ENCODE measurements at places on chromosomes 16 and 17. TPM values are rescaled to one million over a fixed set of nuclear protein-coding genes. Genes with fewer than 3 reads are reported as not detected.
A peak's percentile ranks its signal among the peaks of the same experiment; 100 is the strongest.

- no peaks in the 10 kb centered on the region for H3K4me1 ChIP-seq
- no peak for DNase-seq
- H3K27me3 ChIP-seq, result no peaks in the 10 kb centered on the region
- no peak overlapping the region for H3K27ac ChIP-seq
Observed at GRCh38 chr16:48517493-48517892, 92.5 kb downstream of the N4BP1 start.

DNA sequence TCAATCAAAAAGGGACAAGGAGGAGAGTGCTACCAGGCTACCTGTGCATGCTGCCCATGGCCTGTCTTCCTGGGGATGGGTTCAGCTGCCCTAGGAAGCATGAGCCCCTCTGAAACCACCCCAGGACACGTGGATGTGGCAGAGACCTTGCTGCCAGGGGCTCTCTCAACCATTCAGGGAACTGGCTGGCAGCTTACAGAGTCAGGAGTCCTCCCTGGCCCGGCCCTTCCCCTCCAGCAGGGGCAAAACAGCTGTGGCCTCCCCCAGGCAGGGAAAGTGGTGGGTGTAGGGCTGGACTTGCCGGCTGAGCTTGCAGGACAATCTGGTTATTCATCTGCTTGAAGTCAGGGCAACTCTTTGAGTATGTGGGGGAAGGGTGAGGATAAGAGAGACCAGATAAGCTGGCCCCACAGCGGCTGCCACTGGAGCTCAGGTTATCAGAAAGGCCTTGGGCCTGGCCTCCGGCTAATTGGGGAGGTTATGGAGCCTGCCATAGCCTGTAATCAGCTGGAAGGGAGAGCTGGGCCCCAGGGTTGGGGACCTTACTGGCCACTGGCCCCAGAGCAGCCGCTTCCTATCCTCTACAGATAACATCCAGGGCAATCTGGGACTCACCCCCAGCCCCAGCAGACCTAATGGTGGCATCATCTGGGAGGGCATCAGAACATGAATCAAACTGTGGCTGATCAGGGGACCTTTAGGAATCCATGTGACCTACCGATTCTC, 5.6 kb upstream of the TBX2 start:
- no peaks in the 10 kb centered on the region for H3K36me3 ChIP-seq
- H3K4me1 ChIP-seq, result peaks cover 21% of the 10 kb centered on the region
- no peak overlapping the region for H3K4me3 ChIP-seq
- H3K27ac ChIP-seq, result no peak overlapping the region
- H3K27me3 ChIP-seq, result peaks cover 8% of the 10 kb centered on the region
- no peak for DNase-seq

DNA sequence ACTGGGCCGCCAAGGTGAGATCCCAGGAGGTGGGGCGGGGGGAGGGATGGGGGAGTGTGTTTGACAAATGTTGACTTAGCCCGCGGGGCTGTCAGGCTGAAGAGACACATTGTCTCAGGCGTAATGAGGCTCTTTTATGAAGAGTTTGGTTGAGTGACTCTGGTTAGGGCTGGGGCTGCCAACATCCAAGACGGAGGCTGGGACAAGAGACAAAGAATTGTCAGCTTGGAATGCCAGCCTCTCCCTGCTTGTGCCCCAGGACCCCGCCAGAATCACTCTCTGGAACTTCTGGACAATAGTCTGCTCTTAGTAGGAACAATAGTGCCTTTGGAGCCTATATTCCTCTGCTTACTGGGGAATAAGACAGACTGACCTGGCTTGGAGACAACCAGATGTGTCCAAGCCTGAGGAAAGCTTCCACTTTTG, 24.0 kb downstream of the PCTP start:
- H3K36me3 ChIP-seq, result peaks cover 7% of the 10 kb centered on the region
- DNase-seq, result no peak
- no peak overlapping the region for H3K4me3 ChIP-seq
- no peaks in the 10 kb centered on the region for H3K27me3 ChIP-seq
- no peak overlapping the region for H3K27ac ChIP-seq

DNA sequence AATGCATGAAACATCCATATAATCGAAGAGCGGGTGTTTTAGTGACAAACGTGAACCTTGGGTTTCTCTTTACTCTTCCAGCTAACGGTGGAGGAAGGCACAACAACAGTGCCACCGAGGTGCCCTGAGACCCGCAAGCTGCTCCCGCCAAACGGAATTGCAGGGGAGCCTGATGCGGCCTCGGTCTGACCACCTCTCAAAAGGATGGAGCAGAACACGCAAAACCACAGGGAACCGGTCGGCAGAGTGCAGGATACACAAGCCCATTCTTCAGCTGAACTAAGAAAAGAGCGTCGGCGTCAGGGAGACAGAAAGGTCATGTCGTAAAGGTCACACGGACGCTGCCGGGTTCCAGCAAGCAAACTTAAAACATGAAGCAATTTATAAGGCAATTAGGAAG, 109.5 kb upstream of the ZNF750 start:
- H3K27me3 ChIP-seq, result no peaks in the 10 kb centered on the region
- H3K27ac ChIP-seq, result no peak overlapping the region
- H3K4me3 ChIP-seq, result no peak overlapping the region
- peaks cover 3% of the 10 kb centered on the region for H3K36me3 ChIP-seq

DNA sequence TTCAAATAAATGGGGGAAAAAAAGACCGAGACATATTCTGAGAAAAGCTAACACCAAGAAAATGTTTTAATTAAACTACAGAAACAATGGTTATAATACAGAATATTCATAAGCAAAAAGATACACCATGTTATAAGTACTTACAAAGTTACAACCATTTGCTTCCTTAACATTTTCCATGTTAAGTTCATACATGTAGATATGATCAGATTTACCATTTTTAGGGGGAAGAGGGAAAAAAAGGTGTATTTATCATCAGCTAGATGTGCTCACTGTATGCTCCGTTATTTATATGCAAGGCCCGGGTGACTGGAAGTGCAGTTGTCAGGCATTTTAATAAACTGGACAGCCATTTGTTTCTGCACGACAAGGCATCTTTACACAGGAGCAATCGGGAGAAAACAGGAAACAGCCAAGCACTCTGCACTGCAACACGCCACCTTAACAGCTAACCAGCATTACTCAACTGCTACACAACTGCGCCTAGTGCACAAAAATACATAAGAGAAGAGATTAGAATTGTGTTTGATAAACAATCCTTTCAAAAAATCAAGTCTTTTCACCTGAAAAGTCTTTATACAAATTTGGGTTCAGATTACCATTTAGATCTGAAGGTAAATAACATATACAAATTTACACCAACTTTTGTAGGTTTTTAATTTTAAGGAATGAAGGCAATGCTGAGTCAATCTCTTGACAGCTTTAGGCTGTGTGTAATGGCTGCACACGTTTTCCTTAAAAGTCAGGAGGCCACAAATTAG, 2.9 kb downstream of the SRSF2 start:
- peak overlapping the region; percentile 95 for H3K27ac ChIP-seq
- no peaks in the 10 kb centered on the region for H3K27me3 ChIP-seq
- H3K36me3 ChIP-seq, result peaks cover 55% of the 10 kb centered on the region

DNA sequence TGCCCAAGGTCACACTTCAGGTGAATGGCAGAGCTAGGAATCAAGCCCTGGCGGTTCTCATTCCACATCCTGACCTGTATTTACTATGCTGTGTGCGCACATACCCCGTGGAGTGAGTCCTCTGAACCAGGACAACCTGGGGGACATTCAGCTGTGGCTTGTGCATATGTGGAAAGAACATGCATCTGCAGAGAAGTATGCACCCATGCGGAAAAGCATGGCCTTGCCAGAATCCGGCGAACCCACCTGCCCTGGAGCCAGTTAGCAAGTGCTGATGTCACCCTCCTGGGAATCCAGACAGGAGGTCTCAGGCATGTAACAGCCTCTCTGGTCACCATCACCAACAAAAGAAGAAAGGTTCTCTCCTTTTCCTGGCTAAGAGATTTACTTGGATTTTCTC, 1.9 kb downstream of the RASL10B start:
- H3K27ac ChIP-seq, result no peak overlapping the region
- no peaks in the 10 kb centered on the region for H3K27me3 ChIP-seq
- no peak overlapping the region for H3K4me3 ChIP-seq
- no peak for DNase-seq

DNA sequence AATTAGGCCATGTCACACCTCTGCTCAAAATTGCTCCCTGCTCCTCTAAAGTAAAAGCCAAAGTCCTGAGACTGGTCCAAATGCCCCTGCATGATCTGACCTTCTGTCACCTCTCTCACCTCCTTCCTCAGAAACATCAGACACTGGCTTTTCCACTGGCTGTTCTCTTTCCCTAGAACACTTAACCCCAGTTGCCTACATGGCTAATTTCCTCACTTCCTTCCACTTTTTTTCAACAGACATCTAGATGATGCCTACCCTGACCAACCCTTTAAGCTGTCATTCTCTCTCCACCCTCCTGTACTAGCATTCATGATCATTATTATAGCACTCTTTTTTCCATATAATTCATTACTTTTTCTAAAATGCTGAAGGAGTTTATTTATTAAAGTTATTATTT, 31.0 kb downstream of the CCT6B start:
- H3K27ac ChIP-seq, result no peak overlapping the region
- H3K4me1 ChIP-seq, result no peaks in the 10 kb centered on the region
- H3K36me3 ChIP-seq, result no peaks in the 10 kb centered on the region
- no peak for DNase-seq

GRCh38 chr17:67588326-67588725, 129.4 kb upstream of the NOL11 start:
- no peaks in the 10 kb centered on the region for H3K36me3 ChIP-seq
- no peak overlapping the region for H3K4me3 ChIP-seq
- DNase-seq, result no peak
- no peaks in the 10 kb centered on the region for H3K27me3 ChIP-seq

The RSAD1 gene
- total RNA-seq, result 81.1 TPM

The SGSH gene
- 189 TPM for total RNA-seq

The BCL6B gene
- not detected for total RNA-seq

The PTGES3L gene
- total RNA-seq, result 0.20 TPM

The EME1 gene
- 0.89 TPM for total RNA-seq

All from CD4-positive, alpha-beta memory T cell (primary cell).